ENCODE measurements at places on chromosomes 12 and 14.
A peak's percentile ranks its signal among the peaks of the same experiment; 100 is the strongest.

DNA sequence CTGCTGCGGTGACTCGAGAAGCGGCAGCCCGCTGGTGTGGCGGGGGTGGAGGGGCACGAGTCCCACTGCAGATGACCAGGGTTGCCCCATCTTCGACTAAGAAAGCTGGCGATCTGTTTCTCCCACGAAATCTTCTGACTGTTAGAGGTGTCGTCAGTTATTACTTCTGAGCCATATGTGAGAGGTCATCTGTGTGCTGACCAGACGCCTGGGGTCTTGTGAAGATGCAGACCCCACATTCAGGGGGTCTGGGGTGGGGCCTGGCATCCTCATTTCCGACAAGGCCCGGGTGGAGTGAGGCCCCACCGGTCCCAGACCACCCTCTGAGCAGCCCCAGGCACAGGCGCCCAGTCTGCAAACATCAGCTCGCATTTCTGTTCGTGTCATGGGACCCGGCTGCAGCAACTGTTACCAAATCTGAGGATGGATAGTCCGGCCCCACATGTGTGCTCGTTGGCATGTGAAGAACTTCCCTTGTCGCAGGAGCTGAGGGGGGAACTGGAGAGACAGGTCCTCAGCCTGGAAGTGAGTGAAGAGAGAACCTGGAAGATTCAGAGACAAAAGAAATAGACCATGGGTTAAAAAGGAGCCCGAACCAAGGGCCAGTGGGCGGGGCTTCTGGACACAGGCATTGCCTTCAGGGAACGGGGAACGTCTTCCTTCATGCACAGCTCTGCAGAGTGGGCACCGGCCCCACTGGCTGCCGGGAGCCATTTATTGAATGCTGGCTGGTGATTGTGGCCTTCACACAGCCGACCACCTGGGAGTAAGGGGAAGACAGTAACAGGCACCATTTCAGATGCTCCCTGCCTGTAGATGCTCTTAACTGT, 135.2 kb downstream of the ADGRD1 start:
- DNase-seq, result no peak

DNA sequence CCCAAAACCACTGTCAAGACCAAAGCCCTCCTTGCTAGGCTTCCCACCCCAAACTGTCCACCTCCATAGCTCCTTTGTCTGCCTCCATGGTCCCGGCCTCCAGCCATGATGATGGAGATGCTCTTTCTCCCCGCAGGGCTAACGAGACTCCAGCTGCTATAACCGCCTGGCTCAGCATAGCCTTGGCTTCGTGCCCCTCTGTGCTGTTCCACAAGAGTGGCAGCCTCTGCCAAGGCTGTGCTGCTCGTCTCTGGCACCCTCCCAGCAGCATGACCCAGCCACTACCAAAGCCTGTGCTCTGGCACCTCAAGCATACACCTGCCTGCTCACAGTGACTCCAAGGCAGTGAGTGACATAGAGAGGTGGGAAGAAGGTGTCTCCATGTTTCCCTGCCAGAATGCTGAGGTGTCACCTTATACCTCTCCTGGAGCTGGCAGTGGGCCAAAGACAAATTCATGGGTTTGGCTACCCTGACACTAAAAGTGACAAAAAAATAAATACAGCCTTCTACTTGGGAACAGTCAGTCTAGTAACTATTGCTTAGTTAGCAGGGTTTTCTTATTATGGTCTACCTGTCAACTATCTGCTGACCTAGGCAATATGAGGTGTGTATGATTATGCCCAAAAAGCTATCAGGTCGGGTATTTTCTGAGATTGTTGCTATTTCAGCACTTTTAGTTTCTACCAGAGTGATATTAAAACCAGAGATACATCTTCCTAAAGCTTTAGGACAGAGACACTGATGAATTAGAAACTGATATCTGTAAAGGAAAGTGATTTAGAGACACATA, 16.1 kb upstream of the KRT73 start:
- DNase-seq, result no peak

DNA sequence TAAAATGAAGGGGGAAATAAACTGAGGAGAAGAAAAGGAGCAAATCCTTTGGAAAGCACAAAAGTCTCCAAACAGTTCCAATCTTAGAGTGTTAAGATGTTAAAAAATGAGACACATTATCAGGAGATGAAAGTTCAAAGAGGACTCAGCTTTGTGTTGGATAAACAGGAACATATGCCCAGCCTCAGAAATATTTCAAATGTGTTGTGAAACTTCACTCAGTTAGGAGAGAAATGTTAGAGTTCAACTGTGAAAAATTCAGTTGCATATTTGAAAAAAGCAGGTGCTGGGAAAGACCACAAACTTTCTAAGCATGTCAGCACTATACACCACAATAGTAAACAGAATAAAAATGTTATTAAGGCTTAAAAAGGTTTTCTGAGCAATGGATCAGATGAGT, 136.8 kb upstream of the PRKD1 start:
- DNase-seq, result no peak

GRCh38 chr12:46763230-46763629, 62.6 kb downstream of the SLC38A4 start:
- no peak for DNase-seq

DNA sequence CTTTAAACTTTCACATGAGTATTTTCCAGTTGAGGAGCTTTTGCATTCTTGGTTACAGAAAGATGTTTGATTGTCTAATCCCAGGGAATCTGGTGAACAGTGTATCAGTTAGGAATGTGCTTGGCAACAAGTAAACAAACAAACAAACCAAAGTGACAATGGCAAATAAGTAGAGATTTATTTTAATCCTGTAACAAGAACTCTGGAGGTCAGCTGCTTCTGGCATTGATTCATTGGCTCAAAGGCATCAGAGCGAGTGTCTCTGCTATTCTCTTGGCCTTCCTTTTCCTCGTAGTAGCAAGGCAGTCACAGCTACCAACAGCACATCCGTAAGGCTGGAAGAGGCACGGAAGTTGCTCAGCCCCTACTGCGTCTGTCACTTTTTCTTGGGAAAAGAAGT, 37.2 kb downstream of the CRADD start:
- no peak for DNase-seq

DNA sequence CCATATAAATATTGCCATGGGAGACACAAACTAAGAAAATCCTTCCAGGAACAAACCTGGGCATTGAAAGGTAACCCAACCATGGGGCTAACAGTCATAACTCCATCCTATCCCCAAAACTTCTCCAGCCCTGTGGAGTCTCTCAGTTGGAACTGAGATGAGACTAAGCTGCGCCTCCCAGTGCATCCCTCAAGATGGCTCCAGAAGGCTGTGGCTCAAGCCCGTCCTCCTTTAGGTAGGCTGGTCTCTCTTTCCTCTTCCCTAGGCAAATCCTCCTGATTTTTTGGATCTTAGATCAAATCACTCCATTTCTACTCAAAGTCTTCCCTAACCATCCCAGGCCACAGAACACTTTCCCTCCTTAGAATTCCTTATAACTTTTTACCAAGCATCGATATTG, 364.3 kb upstream of the CCDC196 start:
- DNase-seq, result no peak

DNA sequence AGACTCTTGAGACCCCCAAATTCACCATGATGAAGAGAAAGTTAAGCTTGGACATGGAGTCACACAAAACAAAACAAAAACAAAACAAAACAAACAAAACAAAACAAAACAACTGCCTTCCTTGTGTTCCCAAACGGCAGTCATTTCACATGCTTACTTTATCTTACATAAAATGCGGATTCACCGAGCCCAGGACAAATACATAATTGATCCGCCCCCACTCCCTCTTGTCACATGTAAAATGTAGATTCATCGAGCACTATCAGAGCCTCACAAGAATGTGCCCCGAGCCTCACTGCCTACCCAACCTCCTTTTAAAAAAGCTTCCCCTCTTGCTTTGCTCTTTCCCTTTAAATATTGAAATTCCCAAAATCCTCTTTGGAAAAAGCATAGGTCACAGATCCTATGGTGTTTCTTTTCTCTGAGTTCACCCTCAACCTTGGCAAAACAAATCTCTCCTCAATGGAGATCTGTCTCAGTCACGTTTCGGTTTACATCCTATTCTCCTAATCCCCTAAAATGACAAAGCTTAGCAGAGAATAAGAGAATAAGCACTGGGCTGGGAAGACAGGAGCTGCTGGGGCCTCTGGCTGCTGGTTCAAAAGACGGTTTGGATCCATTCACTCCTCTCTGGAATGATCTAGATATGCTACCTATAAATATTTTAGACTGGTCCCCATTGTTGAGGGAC, 83.7 kb downstream of the NINJ2 start:
- DNase-seq, result no peak

GRCh38 chr12:13208533-13209435, 12.3 kb downstream of the EMP1 start:
- no peak for DNase-seq

- no peak for DNase-seq
These were observed 24.4 kb downstream of the NKX2-1 start for GRCh38 chr14:36495666-36496065.

- peak; percentile 90 for DNase-seq
These were observed 551 bp downstream of the METTL1 start for GRCh38 chr12:57771236-57771872.

DNA sequence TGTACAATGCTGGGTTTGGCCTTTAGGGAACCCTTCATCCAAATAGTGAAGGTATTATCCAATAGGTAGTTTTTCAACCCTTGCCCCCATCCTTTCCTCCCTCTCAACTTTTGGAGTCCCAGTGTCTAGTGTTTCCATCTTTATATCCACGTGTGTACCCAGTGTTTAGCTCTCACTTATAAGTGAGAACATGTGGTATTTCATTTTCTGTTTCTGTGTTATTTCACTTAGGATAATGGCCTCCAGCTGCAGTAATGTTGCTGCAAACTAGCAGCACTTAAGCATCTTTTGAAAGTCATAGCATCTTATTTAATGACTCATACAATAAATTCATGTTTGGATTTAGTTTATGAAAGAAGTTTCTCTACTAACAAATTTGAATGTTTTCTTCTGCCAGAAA, 442.5 kb downstream of the NELL2 start:
- no peak for DNase-seq

DNA sequence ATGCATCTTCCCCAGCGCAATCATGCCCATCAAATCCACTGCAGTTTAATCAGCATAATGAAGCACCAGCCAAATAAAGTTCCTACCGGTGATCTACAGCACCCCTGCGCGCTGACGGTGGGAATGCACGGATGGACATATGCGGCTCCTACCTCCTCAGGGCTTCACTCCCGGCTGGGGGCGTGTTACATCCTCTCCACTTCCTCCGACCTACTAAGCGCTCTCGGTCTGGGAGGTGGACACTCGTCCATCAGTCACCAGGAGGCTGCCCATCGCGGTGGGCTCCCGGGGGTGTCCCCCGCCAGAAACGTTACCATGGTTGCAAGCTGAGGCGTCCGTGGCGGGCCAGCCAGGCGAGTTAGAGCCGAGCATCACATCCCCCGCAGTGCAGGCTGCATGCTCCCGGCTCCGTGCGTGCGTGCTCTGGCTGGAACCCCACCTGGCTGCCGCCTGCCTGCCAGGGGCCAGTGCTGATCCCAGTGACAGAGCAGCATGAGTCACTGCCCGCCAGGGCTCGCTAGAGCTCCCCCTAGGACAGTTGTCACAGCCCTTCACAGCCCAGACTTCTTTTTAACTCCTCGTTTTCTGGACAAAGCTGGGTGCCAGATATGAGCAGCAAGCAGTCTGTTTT, 73.0 kb downstream of the CIT start:
- DNase-seq, result no peak

DNA sequence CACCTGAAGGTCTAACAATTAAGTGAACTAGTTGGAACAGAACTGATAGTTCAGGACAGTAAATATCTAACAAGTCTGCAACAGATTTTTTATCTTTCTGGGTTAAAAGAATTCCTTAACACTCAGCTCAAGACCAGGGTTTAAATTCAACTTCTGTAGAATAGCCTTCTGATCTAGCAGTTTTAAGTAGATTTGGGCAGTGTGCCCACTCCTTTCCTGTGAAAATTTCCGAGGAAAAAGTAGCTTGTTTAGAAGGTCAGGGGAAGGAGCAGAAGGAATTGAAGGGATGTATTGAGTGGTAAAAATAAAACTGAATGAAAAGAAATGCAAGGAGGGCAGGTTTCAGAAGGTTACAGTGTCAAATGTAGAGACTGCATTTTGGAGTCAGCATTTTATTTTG, 45.8 kb downstream of the ATL1 start:
- DNase-seq, result no peak

DNA sequence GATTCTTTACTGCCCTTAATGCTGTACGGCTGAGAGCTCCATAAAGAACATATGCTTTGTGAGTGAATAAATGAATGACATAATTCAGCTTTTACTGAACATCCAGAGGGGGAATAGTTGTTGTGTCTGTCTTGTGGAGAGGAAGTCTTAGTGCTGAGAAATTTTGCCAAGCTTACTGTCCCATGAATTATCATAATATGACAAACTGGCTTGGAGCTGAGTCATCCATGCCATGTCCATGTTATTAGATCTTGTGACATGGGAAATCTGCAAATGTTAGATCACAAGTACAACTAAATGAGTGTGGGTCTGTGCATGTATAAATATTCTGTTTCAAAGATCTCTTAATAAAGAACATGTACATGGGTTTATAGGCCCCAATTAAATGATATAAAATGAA, 350.4 kb downstream of the BMP4 start:
- no peak for DNase-seq
